ENCODE measurements at places on chromosomes 6 and 20.
A peak's percentile ranks its signal among the peaks of the same experiment; 100 is the strongest.

GRCh38 chr20:63735859-63736718 is at the start of gene LIME1:
LIME1 (plus strand) TSS chr20:63736664; CDS start chr20:63737550, 886 bp downstream.
- DNase-seq = peak; percentile 84

DNA sequence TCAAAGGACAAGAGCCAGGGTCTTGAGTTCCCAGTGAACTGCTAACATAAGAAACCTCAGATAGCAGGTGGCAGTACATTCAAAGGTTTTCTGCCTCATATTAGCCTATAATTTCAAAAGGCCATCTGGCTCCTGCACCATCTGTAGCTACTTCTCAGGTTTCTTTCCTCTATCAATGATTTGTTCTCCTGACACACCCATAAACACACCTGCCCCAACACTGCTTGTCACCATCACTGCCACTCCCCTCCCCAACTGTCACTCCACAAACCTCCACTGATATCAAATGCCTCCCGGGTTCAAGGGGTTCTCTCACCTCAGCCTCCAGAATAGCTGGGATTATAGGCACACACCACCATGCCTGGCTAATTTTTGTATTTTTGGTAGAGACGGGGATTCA is 152.7 kb upstream of the SLC22A16 start:
- DNase-seq = no peak

DNA sequence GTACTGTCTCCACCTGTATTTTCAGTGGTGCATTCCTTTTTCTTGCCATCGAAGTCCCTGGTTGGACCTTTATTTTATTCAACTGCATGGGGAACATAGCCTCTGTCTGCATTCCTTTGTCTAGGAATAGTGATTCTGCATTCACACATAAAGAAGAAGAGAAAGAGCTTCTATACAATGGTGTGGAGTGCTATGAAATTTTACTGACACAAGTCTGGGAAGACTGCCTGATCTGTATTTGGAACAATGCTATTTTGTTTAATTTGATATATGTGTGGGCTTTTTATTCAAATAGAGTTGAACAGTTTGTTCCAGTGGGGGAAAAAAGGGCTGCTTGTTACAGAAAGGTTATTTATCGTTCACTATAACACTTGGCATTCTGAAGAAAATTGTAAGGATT is 375.7 kb upstream of the POU3F2 start:
- DNase-seq = no peak

DNA sequence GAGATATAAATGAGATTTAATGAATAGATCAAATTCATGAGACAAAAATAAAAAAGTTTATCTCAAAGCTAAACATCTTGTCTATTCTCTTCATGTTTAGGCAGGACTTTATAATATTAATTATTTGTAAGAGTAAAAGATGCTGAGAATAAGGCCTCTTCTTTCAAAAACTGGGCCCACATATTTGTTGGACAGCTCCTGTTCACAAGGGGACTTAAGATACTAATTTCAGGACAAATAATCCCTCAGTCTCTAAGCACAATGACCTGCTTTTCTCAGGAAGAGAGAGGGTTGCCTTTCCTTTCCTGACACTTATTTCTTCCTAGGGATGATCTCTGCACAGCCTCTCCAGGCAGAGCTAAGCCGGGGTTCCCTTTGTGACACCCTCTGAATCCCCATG is 43.3 kb downstream of the NOX3 start:
- no peak for DNase-seq

- DNase-seq = no peak
Measured at GRCh38 chr6:128280960-128281359, 239.4 kb downstream of the PTPRK start.

- DNase-seq = no peak
Measured at GRCh38 chr6:69116658-69117057, 481.6 kb downstream of the ADGRB3 start.

DNA sequence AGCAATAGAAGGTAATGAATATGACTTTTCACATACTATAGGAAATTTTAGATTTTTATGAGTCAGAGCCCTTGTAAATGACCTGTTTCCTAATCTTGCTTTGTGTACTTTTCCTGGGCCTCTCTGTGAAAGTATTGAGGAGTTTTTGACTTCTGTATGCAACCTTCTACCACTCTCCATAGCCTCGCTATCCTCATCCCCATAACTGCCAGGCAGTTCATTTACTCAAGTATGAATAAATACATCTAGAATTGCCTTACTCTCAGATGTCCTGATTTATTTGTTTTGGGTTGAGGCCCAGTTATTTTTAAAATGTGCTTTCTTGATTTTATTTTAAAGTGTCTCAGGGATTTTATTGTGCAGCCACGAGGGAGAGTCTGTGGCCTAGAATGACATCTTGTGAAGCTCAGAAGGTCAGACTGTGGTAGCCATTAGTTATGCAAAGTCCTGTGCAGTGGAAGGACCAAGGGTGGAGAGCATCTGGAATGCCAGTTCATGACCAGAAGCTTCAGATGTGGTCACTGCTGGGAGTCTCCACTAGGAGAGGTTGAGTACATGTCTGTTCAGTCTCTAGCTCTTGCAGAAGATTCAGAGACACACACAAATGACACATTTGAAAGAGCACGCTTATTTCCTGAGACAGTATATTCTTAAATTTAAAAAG is 346.2 kb upstream of the IMPG1 start:
- no peak for DNase-seq

GRCh38 chr6:166633732-166634535 is 6.9 kb upstream of the RPS6KA2 start:
- no peak for DNase-seq

- no peak for DNase-seq
Measured at GRCh38 chr20:51629399-51630058, 87.0 kb upstream of the NFATC2 start.

GRCh38 chr20:37257988-37258387 is 3.6 kb downstream of the GHRH start:
- no peak for DNase-seq

- DNase-seq = no peak
Measured at GRCh38 chr20:57546956-57547649, 13.8 kb upstream of the PCK1 start.

DNA sequence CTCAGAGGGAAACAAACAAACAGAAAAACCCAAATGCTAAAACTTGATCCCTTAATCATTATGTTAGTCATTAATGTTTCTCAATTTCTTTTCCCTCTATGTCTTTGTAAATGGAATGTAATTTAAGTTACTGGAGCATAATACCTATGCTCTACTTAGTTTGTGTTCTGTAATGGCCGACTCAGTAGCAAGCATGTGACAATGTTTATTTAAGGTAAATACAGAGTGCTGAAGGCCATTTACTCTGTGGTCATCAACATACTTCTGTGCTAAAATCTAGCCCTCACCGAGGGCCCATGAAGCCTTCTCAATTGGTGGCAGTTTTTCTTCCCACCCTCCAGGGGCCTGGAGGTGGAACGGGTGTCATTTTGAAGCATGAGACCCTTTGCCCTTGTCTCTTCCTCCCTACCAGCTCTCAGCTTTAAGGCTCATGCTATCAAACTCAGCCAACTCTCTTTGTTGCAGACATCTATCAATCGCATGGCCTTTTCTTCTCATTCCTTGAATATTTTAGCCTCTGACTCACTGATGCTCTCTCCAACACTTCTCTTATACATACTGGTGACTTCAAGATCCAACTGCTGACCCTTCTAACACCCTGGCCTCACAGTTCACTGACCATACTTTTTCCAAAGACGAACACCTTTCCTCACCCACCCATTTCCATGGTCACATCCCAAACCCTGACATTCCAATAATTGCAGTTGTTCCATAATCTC is 48.2 kb downstream of the STX7 start:
- no peak for DNase-seq

Data from activated CD8-positive, alpha-beta memory T cell treated with anti-CD3 and anti-CD28 coated beads for 24 hours (primary cell).